ENCODE measurements at places on chromosomes 5 and 9. TPM values are rescaled to one million over a fixed set of nuclear protein-coding genes. Genes with fewer than 3 reads are reported as not detected.

IRX4 gene
- total RNA-seq, result not detected

- DNase-seq, result no peak
Observed at GRCh38 chr5:14453481-14453880, 128.1 kb upstream of the OTULINL start.

CARTPT gene
- total RNA-seq, result not detected

IL3 gene
- not detected for total RNA-seq

- DNase-seq, result peak; percentile 63
Observed at GRCh38 chr9:136439481-136440408, at the start of gene INPP5E. INPP5E (minus strand) TSS chr9:136439845; CDS start chr9:136439419, 426 bp downstream.

ANAPC2 gene
- 11.7 TPM for total RNA-seq

DNA sequence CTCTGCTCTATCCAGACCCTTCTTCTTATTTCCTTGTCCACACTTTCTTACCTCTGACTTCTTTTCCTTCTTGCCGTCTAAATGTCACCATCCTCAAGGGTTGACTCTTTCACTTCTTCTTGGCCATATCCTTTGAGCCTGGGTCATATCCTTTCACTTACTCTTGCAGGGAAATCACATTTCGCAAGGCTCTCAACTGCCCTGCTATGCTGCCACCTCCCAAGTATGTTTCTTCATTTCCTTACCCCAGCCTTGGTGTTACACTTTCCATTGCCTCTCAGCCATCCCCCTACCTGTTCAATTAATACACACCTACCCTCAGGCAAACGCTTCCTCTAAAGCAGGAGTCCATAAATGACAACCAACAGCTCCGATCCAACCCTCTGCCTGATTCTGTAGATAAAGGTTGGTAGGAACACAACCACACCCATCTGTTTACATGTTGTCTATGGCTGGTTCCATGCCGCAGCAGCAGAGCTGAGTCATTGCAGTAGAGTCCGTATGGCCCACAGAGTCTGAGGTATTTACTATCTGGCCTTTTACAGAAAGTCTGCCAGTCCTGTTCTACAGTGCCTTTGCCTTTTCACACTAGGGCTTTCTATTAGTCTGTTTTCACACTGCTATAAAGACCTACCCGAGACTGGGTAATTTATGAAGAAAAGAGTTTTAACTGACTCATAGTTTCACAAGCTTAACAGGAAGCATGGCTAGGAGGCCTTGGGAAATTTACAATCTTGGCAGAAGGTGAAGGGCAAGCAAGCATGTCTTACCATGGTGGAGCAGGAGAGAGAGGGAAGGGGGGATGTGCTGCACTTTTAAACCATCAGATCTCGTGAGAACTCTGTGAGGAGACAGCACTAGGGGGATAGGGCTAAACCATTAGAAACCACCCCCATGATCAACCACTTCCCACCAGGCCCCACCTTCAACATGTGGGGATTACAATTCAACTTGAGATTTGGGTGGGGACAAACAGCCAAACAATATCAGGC lies 97.9 kb downstream of the SV2C start:
- DNase-seq, result no peak

GRCh38 chr5:140351609-140352334 lies 5.4 kb upstream of the HBEGF start:
- peak; percentile 83 for DNase-seq

- no peak for DNase-seq
Observed at GRCh38 chr5:121596882-121597281, 254.8 kb upstream of the FTMT start.

- no peak for DNase-seq
Observed at GRCh38 chr5:131413605-131414559, 150.0 kb downstream of the CDC42SE2 start.

DNA sequence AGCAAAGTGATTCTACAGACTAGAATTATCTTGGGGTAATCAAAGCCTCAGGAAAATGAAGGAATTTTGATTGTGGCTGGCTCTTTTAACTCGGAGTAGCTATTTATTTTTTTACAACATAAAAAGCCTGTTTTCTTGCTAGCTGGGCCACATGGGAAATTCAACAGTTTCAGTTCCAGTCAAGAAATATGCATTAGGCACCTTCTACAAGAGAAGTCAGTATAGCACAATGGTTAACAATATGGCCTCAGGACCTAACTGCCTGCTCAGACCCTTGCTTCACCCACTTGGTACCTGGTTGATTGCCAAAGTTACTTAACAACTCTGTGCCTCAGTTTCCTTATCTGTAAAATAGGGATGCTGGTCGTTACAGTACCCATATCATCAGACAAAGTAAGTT lies 586.2 kb downstream of the ZNF608 start:
- DNase-seq, result no peak

- no peak for DNase-seq
Observed at GRCh38 chr5:57718155-57718554, 235.5 kb upstream of the ACTBL2 start.

AQP7 gene
- not detected for total RNA-seq

- no peak for DNase-seq
Observed at GRCh38 chr9:60545346-60545877, 368.8 kb upstream of the SPATA31A5 start.

GRCh38 chr9:76882686-76883085 lies 23.2 kb downstream of the PRUNE2 start:
- DNase-seq, result no peak

CDKN2B gene
- 22.3 TPM for total RNA-seq

GRCh38 chr9:7542693-7543092 lies 256.9 kb downstream of the DMAC1 start:
- DNase-seq, result no peak

LCN15 gene
- not detected for total RNA-seq

- DNase-seq, result no peak
Observed at GRCh38 chr9:37747271-37747753, 6.3 kb upstream of the TRMT10B start.

DNA sequence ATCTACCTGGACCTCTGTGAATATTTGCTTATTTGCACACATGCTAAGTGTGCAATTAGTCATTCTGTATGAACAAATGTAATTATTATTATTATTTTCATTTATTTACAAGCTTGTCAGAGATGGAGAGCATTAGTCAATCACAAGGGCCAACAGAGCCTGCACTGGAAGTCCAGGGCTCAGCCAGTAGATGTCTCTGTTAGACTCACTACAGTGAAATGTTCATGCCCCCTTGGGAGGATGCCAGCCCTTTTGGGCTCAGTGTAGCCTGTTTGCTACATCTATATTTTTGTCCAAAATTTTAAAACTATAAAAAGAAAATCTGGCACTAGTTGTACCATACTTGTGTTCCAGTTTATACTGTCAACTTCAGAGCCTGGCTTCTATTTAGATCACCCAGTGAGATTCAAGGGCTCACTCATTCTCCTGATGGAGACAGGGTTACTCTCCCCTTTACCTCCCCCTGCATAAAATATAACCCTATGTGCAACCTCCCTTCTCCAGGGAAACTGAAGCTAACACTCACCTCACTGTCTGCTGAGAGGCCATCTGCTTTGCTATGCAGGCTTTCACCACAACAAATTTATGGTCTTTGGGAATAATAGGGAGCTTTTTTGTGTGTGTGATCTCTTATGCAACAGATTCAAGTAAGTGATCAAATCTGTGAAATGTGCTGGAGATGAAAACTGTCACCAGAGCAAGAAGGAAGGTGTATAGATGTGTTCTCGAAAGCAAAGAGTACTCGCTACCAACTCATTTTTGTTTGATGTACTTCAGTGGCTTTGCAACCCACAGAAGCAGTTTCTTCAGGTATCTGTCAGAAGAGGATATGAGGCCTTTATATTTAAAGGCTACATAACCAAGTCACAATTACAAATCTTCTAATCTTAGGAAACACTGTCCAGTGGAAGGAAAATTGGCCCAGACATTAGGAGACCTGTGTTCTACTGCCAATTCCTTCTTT lies 99.9 kb upstream of the TLE4 start:
- peak; percentile 45 for DNase-seq

- DNase-seq, result no peak
Observed at GRCh38 chr9:123407217-123407851, 51.3 kb downstream of the CRB2 start.

DNA sequence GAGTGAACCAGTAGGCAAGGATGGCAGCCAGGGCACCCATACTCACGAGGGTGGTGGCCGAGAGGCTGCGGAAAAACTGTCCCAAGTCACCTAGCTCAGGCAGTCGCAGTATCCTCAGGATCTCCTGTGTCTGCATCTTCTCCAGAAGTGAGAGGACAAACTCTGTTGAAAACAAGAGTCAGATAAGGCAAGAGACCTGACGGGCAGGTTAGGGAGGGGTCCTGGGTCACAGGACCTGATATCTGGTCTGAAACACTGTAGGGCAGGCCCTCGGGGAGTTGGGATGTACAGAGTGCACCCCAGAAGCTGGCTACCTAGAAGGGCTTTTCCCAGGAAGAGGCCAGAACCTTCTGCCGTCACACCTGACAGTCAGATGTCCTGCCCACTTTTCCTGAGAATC lies 17.4 kb downstream of the ACSL6 start:
- DNase-seq, result no peak

LAMC3 gene
- total RNA-seq, result not detected

DNA sequence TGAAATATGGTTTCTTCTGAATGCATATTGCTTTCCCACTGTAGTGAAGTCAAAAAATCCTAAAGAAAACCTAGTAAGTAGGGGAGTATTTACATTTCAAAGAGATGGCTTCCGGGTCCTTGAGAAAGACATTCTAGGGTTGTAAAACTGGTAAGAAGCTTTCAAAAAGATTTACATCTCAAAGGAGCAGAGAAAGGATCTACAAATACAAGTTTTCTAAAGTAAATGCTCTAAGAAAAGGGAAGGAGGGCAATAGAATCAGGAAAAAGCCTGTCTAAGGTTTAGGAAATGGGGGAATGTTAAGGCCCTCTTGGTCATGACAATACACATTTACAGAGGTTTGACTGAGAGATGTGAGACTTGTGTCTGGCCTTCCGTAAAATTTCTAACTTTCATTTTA lies 16.7 kb upstream of the TRPC7 start:
- no peak for DNase-seq

GRCh38 chr9:83471241-83471640 lies 67.0 kb downstream of the FRMD3 start:
- DNase-seq, result no peak

LCN1 gene
- total RNA-seq, result not detected

DNA sequence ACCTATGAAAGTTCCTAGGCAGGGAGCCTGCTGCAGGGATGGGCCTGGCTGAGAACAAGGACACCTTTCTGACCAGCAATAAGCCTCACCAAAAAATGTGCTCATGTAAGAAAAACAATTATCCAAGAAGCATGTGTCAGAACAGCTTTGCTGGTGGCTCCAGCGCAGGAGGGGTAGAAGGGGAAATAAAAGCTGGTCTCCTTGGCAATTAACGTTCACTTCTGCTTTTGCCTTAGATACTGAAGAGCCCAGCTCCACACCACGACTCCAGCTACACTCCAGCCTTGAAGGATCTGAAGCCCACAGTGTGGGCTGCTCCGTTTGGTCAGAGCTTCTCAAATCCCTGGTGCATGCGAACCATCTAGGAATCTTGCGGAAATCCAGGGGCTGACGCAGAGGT lies 107.6 kb upstream of the PHYKPL start:
- no peak for DNase-seq

KCNIP1 gene
- 3.1 TPM for total RNA-seq

DNA sequence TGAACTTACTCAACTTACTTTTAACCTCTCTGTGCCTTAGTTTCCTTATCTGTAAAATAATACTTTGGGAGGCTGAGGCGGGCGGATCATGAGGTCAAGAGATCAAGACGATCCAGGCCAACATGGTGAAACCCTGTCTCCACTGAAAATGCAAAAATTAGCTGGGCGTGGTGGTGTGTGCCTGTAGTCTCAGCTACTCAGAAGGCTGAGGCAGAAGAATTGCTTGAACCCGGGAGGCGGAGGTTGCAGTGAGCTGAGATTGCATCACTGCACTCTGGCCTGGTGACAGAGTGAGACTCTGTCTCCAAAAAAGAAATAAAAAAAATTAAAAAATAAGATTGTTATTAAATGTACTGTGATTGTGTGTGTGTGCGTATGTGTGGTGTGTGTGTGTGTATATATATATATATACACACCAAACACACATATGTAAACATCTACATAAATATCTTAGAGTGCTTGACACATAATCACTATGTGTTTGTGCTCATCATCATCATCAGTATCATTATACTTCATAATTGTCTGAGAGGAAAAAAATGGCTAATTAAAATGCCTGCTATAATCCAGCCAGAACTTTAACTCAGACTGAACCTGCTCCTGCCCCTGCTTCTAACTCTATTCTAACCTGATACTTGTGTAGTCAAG lies 312.8 kb downstream of the FER start:
- no peak for DNase-seq

ITGA1 gene
- 27.4 TPM for total RNA-seq

DNA sequence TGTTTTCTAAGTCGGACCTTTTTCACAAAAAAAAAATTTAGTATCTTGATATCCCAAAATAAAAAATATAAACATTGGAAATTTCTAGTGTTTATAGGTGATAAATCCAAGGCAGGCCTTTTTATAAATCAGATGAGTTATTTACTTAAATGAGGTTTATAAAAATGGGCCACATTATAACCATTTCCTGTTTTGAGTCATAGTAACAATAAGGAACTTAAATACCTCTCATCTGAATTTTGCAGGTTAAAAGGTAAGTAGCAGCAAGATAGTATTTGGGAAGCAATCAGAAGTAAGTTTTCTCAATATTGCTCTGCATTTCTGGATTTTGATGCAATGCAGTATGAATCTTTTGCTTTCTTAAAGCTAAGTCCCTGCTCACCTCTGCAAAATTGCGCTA lies 3.9 kb downstream of the SPTAN1 start:
- no peak for DNase-seq

DNA sequence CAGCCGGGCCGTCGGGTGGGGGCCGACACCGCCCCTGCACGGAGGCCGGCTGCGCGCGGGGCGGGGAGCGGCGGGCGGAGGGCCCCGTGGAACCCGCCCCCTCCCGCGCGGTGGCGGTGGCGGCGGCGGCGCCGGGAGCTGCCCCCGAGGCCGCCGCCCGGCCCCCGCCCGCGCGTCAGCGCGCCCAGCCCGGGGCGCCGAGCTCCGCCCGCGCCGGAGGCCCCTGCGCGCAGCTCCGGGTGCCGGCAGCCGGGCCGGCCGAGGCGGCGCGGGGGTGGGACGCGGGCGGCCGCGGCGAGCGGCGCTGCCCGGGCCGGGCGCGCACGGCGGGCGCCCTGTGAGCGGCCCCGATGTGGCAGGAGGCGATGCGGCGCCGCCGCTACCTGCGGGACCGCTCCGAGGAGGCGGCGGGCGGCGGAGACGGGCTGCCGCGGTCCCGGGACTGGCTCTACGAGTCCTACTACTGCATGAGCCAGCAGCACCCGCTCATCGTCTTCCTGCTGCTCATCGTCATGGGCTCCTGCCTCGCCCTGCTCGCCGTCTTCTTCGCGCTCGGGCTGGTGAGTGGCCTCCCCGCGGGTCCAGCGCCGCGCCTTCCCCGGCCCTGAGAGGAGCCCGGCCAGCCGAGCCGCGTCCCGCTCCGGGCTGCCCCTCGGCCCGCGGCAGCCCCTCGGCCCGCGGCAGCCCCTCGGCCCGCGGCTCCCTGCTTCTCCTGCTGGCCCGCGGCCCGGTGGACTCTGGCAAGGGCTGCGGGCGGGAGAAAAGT lies at the start of gene ADCY2:
TSS of gene ADCY2 (plus strand) at position 192 of the 766 bp plus-strand sequence. CDS start at position 351, 159 bp downstream.
- DNase-seq, result no peak

DNA sequence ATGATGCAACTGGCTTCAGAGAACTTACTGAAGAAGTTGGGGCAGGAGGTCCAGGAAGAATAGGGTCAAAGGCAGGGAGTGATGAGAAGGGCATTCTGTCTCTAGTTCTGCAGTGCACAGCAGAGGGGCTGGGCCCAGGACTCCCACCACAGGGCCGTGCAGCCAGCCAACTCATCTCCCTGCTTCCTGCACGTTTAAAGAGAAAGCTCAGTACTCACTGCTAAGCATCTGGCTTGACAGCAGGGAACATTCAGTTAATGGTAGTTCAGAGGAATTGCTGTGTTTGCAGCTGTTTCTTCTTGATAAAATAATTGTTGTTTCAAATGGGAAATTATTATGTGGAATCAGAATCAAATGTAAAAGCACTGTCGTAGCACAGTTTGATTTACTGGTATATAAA lies 25.6 kb upstream of the SCAMP1 start:
- no peak for DNase-seq

Data from SJSA1 (cell line).